ENCODE measurements at places on chromosomes 12 and 14.

GRCh38 chr12:121657305-121658008 lies 12.0 kb downstream of the MORN3 start:
- peak; percentile 70 for DNase-seq

GRCh38 chr12:76226956-76227355 lies 121.3 kb downstream of the BBS10 start:
- no peak for DNase-seq

DNA sequence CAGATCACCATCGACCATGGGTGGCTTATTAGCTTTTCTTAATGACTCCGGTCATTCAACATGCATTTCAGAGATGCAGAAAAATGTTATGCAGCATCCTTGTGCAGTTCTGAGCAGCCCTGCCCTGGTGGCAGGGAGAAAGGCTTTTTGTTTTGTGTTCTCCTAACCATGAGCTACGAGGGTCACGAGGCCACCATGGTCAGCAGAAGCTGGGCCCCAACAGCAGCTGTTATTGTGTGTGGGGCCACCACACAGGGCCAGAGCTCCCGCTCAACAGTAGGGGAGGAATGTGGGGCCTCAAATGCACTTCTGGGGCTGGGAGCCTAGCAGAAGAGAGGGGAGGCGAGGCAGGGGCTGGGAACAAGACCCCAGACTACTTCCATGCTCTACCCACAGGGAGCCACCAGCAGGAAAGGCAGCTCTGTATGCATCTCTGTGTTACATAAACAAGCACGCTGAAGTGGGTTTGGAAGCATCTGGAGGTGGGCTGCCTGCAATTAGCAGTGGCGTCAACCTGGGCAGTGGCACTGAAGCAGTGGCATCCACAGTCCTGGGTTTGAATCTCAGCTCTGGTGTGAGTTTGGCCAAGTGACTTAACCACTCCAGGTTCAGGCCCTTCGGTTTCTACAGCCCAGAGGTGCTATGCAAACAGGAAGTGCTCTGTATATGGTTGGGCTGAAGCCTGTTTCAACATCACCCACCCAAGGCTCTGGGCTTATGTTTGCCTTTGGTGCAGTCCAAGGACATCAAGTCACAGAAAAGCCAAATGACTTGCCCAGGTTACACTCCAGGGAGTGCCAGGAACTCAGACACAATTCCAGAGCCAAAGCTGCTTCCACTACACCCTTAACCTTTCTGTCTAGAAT lies 16.3 kb downstream of the GLTP start:
- DNase-seq = no peak

DNA sequence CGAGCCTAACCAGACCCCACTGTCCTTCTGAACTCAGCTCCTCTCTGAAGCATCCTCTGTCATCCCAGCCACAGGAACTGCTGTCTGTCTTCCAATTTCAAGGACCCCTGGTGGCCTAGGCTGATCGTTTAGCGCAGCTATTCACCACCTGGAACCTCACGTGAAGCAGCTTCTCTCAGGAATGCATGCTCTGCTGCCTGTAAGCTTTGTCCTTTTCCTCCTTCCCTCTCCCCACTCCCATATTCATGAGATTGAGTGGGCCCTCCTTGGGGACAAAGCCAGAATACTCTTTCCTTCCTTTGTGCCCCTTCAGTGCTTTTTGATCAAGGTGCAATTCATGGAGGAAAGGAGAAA lies 17.2 kb downstream of the DPF3 start:
- no peak for DNase-seq

DNA sequence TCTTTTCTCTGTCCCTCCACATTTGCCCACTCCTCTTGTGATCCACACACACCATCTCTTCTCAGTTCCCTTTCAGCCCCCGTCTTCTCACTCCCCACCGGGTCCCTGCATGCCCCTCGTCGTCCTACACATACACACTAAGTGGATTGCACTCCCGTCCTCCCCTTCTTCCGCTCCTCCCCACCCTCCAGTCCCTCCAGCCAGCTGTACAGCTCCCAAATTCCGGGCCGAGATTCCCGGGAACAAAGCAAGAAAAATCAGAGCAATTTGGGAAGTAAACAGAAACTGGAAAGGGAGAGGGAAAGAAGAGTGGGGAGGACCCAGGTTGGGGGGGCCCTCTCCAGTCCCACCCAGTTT lies 282 bp upstream of the IGFBP6 start:
- no peak for DNase-seq

GRCh38 chr14:55107766-55108554 lies 21.1 kb upstream of the LGALS3 start:
- DNase-seq = no peak

DNA sequence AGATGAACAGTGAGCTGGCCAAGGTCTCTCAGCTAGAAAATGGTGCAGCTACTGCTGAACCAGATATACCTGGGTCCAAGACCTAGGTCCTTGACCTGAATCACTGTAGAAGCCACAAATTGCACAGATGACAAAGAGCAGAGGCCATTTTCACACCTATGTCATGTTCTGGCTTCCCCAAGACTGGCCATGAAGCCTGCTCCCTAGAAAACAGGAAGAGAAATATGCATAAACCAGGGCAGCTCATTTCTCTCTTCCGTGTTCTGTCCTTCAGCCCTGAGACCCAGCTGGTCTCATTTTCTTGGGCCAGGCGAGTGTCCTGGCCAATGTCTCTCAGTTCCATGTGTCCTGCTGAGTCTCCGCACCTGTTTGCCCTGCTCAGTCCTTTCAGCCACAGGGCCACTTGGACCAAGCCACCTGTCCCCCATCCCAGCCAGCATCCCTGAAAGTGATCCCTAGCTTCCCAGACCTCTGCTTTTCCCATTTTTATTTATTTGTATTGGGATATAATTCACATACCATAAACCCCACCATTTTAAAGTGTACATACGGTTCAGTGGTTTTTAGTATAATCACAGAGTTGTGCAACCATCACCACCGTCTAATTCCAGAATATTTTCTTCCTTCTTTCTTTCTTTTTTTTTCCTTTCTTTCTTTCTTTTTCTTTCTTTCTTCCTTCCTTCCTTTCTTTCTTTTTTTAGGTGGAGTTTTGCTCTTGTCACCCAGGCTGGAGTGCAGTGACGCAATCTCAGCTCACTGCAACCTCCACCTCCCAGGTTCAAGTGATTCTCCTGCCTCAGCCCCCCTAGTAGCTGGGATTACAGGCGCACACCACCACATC lies 27.0 kb downstream of the P2RX7 start:
- DNase-seq = no peak

DNA sequence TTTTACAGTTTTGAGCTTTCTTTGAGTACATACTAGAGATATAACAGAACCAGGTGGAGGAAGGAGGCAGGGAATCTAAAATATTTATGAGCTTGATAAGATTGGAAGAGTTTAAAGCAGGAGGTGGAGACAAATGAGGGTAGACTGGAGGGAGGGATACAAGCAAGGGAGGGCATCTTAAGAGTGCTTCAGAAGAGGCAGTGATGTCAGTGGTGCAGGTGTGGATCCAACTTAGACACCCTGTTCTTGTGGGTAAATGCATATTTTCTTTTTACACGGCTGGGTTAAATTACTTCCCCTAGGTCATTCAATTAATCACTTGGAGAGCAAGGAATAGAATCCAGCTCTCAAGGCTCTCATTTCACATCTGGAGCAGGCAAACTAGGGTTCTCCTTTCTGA lies 146.1 kb upstream of the LRIG3 start:
- no peak for DNase-seq

GRCh38 chr14:74962493-74962892 lies 7.1 kb upstream of the PGF start:
- no peak for DNase-seq

GRCh38 chr12:87756111-87756510 lies 273.1 kb downstream of the C12orf50 start:
- DNase-seq = no peak

DNA sequence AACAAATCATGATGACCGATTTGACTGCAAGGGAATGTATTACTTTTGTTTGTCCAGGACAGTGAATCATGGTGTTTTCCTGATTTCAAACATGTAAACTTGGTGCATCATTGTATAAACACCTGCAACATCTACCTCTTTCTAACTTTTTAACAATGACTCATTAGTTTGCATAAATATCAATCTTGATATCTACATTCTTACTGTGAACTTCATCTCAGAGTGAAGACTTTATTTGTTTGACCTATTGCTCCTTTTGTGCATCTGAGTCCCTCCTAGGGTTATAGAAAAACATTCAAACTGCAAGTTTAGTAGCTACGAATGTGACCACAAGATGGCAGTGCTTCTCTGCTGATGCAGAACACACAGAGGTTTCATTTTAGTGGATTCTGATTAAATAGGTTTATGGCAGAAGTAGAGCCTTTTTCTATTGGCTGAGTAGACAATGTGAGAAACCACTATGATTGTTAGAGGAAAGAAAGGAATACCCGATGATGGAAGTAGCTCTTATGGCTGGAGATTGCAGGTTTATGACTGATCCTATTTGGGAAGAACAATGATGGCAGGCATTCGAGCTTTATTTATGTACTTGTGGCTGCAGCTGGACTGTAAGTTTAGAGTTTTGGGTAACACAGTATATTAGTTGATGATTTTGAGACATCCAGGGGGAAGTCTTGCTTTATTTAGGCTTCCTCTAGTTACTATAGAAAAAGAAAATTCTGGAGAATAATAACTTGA lies 244.2 kb upstream of the OR4E1 start:
- DNase-seq = peak; percentile 63

GRCh38 chr14:103520657-103521437 lies 1.8 kb downstream of the CKB start:
- DNase-seq = peak; percentile 77

GRCh38 chr14:23694085-23694948 lies 58.2 kb downstream of the DHRS2 start:
- DNase-seq = peak; percentile 40

DNA sequence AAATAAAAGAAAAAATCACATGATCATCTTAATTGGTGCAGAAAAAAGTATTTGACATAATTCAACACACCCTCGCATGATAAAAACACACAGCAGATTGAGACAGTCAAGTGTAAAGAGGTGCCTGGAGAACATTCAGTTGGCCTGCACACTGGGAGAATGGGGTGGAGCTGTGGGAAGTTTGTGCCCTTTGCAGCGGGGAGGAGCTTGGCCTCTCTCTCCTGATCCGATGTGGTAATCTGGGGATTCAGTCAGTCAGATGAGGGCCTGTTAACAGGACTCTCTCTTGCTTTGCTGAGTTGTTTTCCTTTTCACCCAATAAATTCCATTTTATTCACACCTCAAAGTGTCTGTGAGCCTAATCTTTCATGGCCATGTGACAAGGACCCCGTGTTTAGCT lies 5.9 kb downstream of the SERPINA6 start:
- no peak for DNase-seq

GRCh38 chr14:96177766-96178375 lies 26.8 kb upstream of the BDKRB2 start:
- DNase-seq = no peak

GRCh38 chr14:48575772-48576171 lies 900.4 kb upstream of the MDGA2 start:
- no peak for DNase-seq

DNA sequence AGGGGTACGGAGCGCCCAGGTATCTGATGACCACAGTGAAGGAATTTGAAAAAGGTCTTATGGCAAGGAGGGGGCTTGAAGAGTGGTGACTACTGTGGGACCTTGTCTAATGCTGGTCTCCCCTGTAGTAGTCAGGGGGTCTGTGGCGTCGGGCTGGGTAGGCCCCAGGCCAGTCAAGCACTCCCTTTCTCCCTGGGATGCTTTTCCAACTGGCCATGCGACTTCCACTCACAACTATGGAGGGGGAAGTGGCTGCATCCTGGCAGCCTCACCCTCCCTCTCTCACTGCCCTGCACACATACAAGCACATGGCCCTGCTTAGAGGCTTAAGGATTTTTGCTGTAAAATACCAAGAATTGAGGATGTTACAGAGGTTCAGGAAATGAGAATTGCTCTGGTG lies 4.1 kb downstream of the TSPAN11 start:
- no peak for DNase-seq

- no peak for DNase-seq
Observed at GRCh38 chr14:31411218-31411727, 9.1 kb downstream of the HEATR5A start.

DNA sequence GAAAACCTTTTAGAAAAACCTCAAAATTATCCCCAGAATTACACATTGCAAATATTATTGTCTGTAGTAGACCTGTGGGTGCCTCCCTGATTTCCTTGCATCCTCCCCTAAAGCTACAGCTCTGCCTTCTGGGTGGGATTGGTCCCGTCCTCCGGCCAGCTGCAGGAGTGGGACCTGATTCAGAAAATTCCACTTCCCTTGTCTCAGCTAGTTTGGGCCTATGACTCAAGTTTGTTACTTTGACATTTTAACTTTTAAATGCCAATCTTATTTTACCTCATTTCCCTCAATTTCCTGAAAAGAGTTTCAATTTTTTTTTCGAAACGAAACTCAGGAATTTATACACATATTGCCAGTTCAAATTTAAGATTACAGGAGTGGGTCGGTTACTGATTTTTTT lies 13.2 kb upstream of the SLC41A2 start:
- DNase-seq = no peak

DNA sequence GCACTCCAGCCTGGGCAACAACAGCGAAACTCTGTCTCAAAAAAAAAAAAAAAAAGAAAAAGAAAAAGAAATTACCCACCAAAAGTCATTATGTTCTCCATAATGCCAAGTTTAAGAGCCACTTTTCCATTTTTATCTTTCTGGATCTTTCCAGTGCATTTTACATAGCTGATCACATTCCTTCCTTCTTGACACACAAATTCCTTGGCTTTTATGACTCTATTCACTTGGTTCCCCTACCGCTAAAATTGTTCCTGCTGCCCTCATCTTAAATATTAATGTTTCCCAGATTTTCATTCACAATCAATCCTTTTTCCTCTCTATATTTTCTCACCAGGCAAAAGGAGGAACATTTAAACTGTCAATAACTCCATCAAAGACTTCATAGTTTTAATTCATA lies 20.2 kb downstream of the KLHL28 start:
- no peak for DNase-seq

DNA sequence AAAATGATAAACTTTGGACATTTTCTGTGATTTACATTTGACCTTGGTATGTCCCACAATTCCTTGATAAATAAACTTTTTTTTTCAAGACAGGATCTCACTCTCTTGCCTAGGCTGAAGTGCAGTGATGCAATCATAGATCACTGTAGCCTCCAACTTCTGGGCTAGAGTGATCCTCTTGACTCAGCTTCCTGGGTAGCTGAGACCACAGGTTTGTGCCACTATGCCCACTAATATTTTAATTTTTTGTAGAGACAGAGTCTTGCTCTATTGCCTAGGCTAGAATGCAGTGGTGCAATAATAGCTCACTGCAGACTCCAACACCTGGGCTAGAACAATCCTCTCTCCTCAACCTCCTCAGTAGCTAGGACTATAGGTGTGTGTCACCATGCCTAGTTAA lies 79.1 kb upstream of the PTGDR start:
- DNase-seq = no peak

GRCh38 chr12:98446682-98447081 lies 68.7 kb upstream of the TMPO start:
- DNase-seq = no peak

GRCh38 chr12:46770501-46771183 lies 55.2 kb downstream of the SLC38A4 start:
- no peak for DNase-seq

Measured in stimulated activated effector memory CD8-positive, alpha-beta T cell treated with anti-CD3 and anti-CD28 coated beads, Interleukin-12 subunit alpha, Interleukin-12 subunit beta, amount 100 ng/mL, for 72 hours (primary cell).